ENCODE measurements at places on chromosomes 5 and 9.
A peak's percentile ranks its signal among the peaks of the same experiment; 100 is the strongest.

GRCh38 chr9:76561900-76562299 is 102.9 kb downstream of the GCNT1 start:
- DNase-seq: no peak

- no peak for DNase-seq
Measured at GRCh38 chr9:81070689-81071088, 618.7 kb downstream of the TLE1 start.

DNA sequence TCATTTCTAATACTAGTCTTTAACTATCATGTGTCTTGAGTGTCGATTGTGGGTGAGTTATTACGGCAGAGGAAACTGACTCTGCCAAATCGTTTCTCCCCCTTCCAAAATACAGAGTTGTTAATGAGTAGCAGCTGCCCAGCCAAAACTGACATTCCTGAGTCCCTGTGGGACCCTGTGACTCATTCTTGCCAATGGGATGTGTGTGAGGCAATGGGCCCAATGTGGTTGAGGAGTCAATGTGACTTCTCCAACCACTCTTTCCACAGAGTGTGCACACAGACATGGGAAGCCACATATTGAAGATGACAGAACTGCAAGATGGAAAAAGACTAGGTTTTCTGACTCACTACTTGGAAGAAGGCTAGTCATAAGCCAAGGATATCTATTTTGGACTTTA is 434.7 kb downstream of the DTWD2 start:
- DNase-seq: no peak

GRCh38 chr9:108416324-108416723 is 439.5 kb downstream of the ACTL7B start:
- no peak for DNase-seq

DNA sequence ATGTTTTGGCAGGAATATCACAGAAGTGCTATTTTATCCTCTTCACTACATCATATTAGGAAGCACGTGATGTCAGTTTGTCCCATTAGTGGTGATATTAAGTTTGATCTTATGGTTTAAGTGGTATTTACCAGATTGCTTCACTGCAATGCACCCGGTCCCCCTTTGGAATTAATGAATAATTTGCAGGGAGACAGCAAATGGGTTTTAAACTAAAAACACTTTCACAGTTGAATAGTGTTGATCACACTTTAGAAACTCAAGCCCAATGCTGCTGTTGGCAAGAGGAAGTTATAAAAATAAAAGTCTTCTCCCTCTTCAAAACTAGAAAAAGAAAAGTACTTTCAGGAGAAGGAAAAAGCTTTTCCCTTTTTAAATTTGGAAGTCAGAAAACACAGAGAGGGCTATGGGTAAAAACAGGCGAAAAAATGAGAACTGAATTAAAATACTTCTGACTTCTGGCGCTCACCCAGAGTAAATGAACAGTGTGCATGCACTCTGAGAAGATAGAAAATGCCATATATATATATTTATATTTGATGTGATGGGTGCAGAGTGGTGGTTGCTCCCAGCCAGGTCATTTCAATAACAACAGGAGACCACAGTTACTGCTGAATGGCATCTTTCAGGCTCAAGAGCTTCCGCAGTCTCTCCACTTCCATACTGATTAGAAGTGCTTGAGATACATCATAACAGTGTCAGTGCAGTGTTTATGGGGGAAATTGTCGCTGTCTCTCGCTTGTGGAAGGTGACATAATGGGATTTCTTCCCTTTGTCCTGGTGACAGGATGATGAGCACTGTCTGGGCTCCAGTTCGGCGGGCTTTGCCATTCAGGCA is 278.0 kb downstream of the ZSWIM6 start:
- no peak for DNase-seq

DNA sequence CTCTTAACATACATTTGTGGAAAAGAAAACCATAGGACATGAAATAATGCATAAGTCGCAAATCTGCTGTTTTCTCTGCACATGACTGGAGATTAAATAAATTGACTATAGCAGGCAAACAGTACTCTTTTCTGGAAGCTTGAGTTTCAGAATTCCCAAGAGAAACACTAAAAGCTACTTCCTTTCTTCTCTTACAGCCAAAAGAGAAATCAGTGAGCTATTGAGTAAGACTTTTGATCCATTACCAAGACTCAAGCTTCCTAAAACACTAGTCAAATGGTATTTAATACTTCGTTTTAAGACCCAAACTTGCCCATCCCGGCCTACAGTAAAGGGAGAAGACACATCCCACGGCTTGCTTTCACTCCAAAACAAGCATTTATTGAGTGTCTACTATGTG is 335.8 kb upstream of the PUM3 start:
- DNase-seq: no peak

DNA sequence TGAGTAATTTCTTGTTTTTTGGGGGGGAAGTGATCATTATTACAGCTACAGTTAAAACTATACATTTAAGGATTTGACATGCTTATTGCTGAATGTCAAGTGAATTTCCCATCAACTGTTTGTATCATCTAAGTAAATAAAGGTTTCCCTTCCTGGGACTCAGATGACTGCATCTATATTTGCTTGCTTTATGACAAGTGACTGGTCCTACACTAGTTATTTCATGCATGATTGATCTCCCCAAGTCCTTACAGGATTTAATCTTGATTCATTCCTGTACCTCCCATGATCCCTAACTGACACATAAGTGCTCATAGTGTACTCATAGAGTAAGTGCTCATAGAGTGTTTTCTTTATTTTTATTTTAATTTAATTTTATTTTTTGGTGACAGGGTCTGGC is 2.8 kb downstream of the TXNDC8 start:
- no peak for DNase-seq

DNA sequence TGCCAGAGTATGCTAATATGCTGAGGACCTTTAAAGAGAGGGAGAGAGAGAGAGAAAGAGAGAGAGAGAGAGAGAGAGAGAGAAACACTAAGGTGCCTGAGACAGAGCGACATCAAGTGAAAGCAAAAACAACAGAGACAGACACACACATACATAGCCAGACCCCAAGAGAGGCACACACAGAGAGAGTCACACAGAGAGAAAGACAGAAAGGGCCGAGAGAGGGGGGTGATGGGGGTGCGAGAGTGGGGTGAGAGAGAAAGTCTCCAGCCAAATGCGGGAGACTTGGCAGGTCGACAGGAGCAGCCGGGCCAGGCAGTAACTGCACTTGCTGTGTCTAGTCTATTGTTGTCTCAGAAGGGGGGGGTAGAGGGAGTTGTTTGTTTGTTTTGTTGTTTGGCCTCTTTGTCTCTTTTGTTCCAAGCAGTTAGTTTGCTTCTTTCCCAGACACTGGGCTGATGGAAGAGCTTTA is 30.1 kb upstream of the NFIB start:
- DNase-seq: no peak

DNA sequence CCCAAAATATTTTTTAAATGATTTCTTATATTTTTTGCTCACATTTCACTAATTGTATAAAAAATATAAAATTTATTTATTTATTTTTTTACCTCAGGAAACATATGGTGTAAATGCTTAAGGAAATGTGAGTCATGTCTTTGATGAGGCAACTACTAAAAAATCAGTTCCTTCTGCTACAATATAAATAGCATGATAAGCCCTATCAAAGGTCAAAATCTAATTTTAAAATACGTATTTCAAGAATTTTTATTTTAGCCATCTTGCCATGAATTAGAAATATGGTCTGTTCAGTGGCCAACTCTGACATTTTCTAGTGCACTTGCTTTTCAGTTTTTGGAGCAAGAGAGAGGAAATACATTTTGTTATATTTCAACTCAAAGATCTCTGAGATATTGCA is 50.5 kb downstream of the PDE4D start:
- DNase-seq: no peak

GRCh38 chr5:172832383-172833315 is 1.4 kb upstream of the ERGIC1 start:
- DNase-seq: no peak

- DNase-seq: no peak
Measured at GRCh38 chr9:127059030-127059429, 63.4 kb downstream of the ANGPTL2 start.

- DNase-seq: no peak
Measured at GRCh38 chr5:176601901-176602482, 8.0 kb downstream of the GPRIN1 start.

DNA sequence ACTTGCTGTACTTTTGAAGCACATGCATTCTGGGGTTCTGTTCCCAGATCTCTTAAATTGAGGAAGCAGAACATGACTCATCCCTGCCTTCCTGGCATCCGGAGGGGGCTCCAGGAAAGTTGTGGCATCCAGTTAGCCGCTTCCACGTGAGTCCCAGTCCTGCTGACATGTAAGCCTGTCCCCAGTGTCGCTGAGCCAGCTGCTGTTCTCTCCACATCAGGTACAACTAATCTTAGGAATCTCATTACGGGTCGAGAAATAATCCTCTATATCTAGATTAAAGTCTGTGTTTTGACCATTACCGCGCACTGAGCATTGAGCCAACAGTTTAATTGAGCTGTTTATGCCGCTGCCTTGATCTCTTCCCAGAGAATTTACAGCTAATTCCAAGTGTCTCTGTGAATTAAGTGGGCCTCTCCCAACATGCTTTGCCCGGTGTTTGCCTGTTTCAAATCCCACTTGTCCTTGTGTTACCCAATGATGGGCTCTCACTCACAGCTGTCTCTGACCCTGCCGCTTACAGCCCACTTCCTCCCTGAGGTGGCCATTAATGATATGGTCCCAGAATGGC is 10.5 kb upstream of the SHB start:
- peak; percentile 85 for DNase-seq

GRCh38 chr9:98128316-98128715 is 9.3 kb upstream of the TRIM14 start:
- no peak for DNase-seq

GRCh38 chr5:2737273-2738155 is 14.0 kb downstream of the IRX2 start:
- DNase-seq: no peak

- DNase-seq: no peak
Measured at GRCh38 chr5:115377468-115378217, 81.2 kb upstream of the CCDC112 start.

DNA sequence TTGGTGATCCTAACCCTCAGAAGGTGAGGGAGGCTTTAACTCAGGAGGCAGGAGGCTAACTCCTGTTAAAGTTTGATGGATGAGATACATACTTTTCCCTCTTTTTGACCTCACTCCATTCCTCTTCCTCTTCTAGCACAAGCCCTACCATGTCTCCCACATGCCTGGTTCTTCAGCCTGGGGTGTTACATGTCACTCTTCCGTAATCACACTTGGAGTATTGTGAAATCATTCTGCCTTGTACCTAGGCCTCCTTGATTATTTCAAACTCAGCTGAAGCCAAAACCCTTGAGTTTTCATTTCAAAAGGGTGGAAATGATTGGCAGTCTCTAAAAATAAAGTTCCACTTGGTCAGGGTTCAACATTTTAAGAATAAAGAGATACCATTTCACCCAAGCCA is 1.8 kb downstream of the PLAC8L1 start:
- DNase-seq: no peak

- no peak for DNase-seq
Measured at GRCh38 chr9:124594225-124594624, 87.0 kb upstream of the NR5A1 start.

- no peak for DNase-seq
Measured at GRCh38 chr5:112738191-112738560, 491 bp downstream of the APC start.

GRCh38 chr5:54639621-54640020 is 122.1 kb downstream of the SNX18 start:
- DNase-seq: no peak

DNA sequence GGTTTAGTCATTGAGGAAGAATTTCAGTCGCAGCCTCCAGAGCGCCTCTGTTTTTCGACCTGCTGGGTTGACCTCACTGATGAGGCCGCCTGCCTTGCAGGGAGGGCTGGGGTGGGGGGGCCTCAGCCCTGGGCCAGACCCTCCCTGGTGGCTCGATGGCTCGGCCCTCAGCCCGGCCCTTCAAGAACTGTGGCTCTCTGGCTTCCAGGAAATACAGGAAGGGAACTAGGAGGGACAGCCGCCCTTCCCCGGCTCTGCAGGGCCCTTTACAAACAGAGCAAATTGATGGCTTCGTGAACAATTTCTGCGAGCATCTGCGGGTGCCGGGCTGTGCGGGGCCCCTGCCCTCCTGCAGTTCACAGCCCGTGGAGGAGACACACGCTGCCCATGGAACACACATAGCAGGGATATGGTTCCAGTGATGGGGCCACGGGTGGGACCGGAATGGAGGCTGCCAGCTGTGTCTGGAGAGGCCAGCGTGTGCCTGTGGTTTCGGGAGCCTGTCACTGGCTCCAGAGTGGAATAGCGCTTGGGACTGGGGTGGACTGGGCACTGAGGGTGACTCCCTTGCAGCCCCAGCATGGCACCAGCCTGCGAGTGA is 39.6 kb downstream of the COL5A1 start:
- no peak for DNase-seq

DNA sequence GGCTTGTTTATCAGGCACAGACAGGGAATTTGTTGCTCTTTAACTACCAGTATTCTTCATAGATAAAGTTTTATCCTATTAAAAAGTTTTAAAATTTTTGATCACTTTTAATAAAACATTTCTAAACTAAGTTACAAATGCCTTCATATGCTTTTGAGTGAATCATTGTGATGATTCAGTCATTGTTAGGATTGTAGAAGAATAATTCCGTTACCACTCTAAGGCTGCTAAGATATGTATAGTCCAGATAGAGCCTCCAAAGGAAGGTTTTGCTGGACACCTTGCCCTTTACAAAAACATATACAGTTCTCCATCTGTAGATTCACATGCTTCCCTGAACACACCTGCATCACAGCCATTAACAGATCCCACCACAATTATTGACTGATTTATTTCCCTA is 233.7 kb downstream of the SPOCK1 start:
- no peak for DNase-seq

GRCh38 chr5:25579111-25579510 is 934.3 kb upstream of the CDH10 start:
- DNase-seq: no peak

GRCh38 chr9:89519366-89519805 is 21.5 kb upstream of the SEMA4D start:
- DNase-seq: peak; percentile 38

DNA sequence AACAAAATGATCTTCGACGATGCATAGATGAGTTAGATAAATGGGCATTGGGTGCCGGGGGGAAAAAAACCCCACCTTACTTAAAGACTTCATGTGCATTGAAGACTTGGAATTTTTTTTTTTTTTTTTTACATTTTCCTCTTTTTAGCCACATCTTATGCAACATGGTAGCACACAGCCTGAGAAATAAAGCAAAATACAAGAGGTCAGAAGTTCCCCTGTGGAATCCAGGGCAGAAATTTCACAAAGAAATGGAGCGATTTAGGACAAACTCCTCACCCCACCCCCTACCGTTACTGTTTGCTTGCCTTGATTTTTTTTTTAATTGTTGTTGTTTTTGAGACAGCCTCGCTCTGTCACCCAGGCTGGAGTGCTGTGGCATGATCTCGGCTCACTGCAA is 153.2 kb downstream of the GOLPH3 start:
- no peak for DNase-seq

DNA sequence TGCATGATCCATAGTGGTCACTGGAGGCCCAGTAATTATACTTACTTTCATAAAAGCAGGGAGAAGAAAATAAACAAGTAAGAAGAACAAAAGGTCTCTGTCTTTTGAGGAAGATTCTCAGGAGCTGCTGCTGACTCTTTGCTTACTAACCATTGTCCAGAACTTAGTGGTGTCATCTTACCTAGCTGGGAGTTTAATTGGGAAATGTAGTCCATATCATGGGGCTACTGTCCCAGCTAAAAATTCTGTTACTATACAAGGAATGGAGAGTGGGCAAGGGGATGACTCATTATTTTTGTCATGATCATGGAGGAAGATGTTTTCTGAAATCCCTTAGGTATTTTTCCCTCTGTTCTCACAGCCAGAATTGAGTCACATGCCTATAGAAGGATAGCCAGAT is 639.3 kb downstream of the MTRR start:
- no peak for DNase-seq

Measured in retinal pigment epithelial cell (primary cell).